Kidney tubule cell (primary cell): ENCODE measurements at places on chromosomes 4 and X.

GRCh38 chr4:2832981-2833670 lies 10.5 kb upstream of the ADD1 start:
- DNase-seq: no peak

GRCh38 chr4:173211838-173212237 lies 43.2 kb downstream of the GALNT7 start:
- peak; percentile 81 for DNase-seq

DNA sequence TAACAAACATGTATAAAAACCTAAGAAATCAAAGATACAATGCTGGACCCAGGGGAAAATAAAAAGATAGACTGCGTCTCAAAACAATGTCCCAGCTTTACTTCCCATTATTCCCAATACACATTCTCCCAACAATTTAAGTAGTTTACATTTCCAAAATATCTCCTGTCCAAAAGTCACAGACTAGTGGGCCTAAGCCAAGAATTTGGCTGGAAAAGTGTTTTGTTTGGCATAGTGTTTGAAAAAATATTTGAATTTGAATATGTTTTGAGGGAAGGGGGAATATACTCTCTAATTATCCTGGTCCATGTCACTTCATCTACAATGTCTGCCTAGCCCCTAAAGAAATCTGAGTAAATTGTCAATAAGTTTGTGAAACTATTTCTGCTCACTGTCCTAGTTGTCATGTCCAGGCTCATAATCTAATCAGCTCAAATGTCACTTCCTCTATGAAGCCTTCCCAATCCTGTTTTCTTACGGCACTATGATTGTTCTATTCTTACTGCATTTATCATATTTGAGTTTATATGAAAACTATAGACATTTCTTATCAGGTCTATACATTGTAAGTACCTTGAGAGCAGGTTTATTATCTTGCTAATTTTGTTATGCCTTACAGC lies 74.4 kb downstream of the SEC24D start:
- no peak for DNase-seq

DNA sequence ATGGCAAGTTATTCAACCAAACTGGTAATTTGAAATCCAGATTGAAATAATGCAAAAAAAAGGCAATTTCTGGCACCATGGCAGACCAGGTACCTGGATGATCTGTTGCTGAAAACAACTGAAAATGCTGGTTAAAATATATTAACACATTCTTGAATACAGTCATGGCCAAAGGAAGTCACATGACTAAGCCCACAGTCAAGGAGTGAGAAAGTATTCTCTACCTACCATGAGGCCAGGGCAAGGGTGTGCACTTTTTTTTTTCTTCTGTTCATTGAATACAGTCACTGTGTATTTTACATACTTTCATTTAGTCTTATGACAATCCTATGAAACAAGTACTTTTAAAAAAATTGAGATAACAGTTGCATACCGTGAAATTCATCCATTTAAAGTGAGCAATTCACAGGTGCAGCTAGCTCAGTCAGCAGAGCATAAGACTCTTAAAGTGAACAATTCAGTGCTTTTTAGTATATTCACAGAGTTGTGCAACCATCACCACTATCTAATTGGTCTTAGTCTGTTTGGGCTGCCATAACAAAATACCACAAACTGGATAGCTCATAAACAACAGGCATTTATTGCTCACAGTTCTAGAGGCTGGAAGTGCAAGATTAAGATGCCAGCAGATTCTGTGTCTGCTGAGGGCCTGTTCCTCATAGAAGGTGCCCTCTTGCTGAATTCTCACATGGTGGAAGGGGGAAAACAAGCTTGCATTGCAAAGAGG lies 4.8 kb upstream of the MPP1 start:
- DNase-seq: no peak

GRCh38 chrX:1011691-1012283 lies 200.7 kb downstream of the CRLF2 start:
- no peak for DNase-seq

GRCh38 chr4:122914938-122915337 lies 7.5 kb downstream of the NUDT6 start:
- peak; percentile 37 for DNase-seq

DNA sequence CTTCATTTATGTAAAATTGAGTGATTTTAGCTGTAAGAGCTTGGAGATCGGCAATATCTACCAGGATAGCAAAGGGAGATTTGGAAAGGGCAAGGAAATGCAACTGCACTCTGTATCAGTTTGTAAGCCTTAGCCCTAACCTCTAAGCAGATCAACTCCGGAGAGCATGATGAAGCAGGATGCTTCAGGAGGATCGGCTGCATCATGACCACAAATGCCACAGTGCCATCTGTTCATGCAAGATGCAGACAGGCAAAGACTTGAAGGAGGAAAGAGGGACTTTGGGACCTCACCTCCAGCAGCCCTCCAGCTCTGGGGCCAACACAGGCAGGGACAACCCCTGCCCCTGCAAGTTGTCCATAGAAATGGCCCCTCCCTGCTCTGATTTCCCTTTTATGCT lies 377.6 kb upstream of the GATB start:
- no peak for DNase-seq

GRCh38 chr4:153063490-153063889 lies 127.4 kb downstream of the FHDC1 start:
- DNase-seq: peak; percentile 37

- no peak for DNase-seq
Observed at GRCh38 chrX:22800806-22801205, 199.0 kb upstream of the DDX53 start.

- DNase-seq: peak; percentile 3
Observed at GRCh38 chr4:186486172-186486571, 69.2 kb downstream of the MTNR1A start.

GRCh38 chrX:155235891-155236290 lies 19.6 kb downstream of the VBP1 start:
- no peak for DNase-seq

DNA sequence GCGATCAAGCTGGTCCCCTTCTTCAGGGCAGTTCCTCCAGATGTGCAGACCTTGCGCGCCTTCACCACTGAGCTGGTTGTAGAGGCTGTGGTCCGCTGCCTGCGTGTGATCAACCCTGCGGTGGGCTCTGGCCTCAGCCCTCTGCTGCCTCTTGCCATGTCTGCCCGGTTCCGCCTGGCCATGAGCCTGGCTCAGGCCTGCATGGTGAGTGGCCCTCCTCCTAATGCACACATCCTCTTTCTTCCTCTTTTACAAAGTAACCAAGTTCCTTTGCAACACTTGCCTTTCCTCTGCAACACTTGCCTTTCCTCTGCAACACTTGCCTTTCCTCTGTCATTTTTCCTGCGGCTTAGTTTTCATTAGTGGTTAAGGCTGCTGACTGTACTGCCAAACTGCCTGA lies 1.8 kb downstream of the CCDC22 start:
- no peak for DNase-seq

DNA sequence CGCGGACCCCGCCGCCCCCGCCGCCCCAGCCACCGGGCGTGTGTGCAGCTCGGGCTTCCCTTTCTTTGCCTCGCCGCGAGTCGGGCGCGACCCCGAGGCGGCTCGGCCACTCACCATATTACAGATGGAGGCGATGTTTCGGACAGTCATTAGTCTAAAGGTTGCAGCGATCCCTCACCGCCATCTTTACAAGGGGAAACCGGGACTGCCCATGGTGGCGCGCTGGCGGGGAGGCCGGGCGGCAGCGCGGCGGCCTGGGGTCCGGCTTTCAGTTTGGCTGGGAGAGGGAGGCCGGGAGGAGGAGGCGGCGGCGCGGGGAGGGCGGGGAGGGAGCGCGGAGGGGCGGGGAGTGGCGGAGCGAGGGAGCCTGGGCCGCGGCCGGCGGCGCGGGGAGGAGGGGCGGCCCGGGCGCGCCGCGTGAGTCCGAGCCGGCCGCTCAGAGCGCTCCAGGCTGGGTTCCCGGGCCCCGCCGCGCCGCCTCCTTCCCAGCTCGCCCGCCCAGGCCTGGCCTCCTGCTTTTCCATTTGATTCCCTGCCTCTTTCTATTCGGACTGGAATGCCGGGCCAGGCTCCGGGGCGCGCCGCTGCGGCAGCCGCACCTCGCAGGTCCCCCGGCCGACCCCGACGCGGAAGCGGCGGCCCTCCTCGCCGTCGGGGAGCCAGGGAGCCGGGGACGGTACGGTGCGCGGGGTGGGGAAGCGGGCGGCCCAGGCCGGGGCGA lies at the start of gene USP46:
TSS of gene USP46 (minus strand) at position 301 of the 721 bp plus-strand sequence. CDS start at position 150, 151 bp downstream.
- DNase-seq: peak; percentile 82

GRCh38 chr4:628821-629635 lies 3.7 kb downstream of the PDE6B start:
- DNase-seq: no peak

- DNase-seq: no peak
Observed at GRCh38 chr4:112127048-112127637, 18.1 kb upstream of the FAM241A start.

DNA sequence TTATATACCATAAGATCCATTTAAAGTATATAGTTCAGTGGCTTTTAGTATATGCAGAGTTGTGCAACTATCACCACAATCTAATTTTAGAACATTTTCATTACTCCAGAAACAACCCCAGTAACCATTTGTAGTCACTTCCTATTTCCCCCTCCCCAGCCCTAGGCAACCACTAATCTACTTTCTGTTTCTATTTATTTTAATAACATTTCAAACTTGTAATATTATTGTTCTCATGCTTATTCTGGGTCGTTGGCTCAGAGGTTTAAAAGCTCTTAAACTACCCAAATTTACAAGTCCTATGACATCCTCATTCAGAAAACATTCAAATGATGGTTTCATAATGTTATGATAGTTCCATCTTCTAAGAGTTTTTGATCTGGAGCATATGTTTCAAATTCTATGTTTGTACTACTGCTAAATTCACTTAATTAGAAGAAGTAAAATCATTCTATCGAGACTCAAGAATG lies 18.4 kb downstream of the XIAP start:
- DNase-seq: no peak

DNA sequence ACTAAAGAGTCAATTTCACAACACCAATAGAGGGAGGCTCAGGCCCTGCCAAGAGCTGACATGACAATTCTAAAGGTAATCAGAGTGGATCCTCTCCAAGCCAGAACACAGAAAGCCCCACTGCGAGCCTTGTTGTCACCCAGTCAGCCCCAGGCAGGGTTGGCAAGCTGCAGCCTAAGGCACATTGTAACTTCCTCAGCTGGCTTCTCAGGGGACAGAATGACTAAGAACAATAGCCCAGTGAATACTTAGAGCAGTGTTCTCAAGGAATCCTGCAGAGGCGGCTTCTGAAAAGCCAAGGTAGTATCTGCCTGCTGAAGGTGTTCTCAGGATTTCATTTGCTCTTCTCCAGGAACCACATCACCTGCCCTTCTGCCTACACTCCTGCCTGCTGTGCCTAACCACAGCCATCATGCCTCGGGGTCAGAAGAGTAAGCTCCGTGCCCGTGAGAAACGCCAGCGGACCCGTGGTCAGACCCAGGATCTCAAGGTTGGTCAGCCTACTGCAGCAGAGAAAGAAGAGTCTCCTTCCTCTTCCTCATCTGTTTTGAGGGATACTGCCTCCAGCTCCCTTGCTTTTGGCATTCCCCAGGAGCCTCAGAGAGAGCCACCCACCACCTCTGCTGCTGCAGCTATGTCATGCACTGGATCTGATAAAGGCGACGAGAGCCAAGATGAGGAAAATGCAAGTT lies at the start of gene MAGEB4:
TSS of gene MAGEB4 (plus strand) at position 277 of the 692 bp plus-strand sequence. CDS start at position 413, 136 bp downstream.
- DNase-seq: no peak

DNA sequence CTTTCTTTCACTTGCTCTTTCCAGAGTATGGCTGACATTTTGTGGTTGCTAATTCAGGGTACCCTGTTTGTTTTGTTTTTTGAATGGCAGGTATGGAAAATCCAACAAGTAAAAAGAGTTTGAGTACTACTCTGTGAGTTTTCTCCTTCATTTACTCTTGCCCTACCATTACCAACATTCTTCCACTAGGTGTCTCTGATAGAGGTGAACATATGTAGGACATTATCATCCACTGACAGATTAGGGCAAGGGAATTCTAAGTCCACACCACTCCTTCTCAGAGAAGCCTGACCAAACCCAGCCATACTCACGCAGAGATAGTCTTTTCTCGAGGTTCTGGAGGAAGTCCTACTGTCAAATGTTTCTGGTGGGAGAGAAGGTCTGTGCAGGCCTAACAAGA lies 36.7 kb upstream of the HDAC8 start:
- peak; percentile 17 for DNase-seq

DNA sequence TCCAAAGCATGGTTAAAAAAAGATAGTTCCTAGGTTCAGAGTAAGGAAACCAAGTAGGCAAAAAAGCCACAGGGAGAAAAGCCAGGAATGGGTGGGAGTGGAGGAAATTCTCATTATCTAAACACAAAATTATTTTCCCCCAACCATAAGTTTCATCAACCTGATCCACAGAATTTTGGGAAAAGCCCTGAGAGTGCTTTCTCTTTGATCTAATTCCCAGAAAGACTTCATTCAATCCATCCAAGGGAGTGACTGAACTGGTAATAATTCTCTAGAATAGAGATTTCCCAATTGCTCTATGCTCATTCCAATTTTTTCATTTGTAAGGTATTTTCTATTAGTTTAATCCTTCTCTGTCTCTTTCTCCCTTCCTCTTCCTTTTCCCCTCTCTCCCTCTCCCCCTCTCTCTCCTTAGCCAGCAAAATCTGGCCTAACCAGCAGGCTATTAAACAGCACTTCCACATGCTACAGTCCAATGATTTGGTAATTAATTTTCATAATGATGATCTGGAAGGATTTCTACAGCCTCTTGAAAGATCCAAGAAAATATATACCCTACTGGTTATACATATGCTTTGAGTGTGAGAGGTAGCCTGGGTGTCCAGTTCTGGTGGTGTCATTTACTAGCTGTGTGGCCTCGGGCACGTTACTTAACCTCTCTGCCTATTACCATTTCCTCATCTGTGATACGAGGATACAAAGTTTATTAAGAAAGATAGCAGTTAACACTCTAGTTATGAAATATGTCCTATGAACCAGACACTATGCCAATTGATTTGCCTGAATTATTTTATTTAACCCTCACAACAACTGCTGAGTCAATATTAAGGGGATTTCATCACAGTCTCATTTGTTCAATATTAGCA lies 251.5 kb upstream of the RASGEF1B start:
- no peak for DNase-seq

- DNase-seq: no peak
Observed at GRCh38 chr4:48664938-48665337, 115.1 kb downstream of the FRYL start.

DNA sequence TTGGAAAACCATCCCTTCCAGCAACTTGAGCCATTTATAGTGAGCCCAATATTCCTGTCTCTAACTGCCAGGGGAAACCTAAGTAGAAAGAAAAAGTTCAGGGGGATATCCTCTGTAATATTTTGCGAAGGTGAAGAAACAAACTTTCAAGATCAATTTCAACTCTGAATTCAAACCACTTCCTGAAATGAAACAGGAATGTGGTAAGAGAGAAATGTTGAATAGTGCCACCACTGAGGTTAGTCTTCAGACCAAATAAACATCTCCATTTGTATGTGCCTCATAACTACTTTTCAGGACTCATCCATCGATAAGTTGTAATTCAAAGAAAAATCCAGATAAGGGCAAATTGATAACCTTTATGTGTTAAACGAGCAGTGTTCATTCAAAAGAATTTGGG lies 128.7 kb downstream of the GABRB1 start:
- no peak for DNase-seq

GRCh38 chr4:13409324-13409723 lies 74.8 kb downstream of the RAB28 start:
- no peak for DNase-seq

DNA sequence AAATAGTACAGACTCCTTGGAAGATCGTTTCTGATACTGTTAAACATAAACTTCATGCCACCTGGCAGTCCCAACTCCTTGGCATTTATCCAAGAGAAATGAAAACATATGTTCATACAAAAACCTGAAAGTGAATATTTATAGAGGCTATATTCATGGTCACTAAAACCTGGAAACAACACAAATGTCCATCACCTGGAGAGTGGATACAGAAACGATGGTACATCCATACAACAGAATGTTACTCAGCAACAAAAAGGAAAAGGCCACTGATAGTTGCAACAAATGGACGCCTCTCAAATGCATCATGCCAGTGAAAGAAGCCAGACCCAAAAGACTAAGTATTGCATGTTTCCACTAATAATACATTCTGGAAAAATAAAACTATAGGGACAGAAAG lies 34.0 kb upstream of the SORBS2 start:
- no peak for DNase-seq
